ENCODE measurements at places on chromosomes 4 and X.

DNA sequence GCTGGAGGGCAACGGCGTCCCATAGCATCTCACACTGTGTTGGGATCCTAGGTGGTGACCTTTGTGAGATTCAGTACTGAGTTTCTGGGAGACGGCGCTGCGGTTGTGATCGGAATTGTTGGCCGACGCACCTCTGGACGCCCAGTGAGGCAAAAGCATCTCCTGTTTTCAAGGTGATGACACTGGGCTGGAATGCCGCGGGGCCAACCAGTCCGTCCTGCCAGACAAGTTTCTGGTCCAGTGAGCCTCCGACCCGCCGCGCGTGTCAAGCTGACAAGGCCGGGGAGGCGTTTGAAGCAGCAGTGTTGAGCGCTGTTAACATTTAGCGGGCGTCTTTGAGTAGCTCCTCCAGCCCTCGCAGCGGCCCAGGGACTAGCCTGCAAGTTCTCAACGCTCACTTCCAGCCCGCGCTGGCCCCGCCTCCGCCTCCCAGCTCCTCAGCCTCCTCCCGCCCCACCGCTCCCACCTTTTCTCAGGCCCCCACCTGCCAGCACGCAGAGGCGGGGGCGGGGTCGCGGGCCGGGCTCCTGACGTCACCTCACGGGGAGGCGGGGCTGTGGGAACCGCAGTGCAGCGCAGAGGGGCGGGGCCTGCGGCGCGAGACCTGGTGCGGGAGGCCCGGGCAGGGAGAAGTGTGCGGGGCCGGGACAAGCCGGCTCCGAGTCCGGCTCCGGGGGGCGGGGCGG is 482 bp upstream of the CDS1 start:
- peak; percentile 25 for DNase-seq

- no peak for DNase-seq
These were observed 178.8 kb downstream of the SNCA start for GRCh38 chr4:89657931-89658700.

DNA sequence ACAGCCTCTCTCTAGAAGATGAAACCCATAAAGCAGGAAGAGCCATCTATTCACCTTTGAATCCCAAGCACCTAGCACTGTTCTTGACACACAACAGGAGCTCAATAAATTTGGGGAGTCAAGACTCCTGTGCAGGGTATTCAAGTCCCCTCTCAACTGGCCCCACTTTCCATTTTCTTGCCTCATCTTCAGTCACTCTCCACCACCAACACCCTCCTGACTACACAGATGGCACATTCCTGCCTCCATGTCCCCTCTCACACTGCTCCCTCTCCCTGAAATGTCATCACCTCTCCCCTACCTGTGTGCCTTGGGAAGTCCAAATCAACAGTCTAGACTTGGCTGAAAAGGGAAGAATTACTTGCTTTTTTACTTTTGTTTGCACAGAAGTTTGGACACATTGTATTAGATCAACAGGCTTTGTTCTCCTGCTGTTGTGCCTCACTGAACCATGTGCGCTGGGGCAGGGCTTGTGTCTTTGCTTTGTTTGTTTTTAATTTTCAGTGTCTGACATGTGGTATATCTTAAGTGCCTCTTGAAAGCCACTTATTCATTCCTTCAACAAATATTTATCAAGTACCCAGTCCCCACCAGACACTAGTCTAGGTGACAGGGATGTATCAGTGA is 85.1 kb downstream of the APBB2 start:
- no peak for DNase-seq

DNA sequence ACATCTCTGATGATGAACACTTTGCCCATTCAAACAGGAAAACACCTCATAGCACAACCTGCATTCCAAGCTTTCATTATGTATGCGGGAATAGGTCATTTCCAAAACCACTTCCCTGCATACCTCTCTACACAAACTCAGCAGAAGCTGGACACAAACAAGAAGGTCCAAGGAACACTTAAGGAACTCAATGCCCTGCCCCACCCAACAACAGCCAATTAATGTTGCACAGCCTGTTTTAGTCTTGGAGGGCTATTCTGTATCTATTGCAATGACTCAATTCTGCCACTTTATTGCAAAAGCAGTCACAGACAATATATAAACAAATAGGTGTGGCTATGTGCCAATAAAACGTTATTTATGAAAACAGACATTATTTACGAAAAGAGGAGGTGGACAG is 16.7 kb downstream of the OPHN1 start:
- no peak for DNase-seq

- DNase-seq, result no peak
These were observed 124.0 kb upstream of the CLNK start for GRCh38 chr4:10808591-10808990.

GRCh38 chrX:27660878-27661277 is 70.7 kb downstream of the DCAF8L2 start:
- no peak for DNase-seq

DNA sequence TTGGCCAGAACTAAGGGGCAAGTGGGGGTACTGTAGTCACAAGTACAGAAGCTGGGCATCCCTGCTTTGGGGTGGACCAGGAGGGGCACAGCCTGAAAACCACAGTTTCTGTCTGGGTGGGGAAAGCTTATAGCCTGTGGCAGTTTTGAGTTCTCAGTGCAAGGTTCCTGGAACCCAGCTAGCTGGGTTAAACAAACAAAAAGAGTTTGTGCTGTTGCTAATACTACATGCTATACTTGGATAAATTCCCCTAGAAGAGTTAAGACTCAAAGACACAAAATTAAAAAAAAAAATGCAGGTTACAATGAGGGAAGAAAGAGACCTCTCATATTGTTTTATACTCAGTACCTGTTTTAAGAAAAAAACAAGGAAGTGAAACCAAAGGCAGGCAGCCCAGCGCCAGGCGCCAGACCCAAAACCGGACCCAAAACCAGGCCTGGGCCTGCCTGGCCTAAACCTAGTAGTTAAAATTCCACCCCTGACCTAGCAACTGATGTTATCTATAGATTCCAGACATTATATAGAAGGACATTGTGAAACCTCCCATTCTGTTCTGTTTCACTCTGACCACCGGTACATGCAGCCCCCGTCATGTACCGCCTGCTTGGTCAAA is 50.8 kb downstream of the SLC2A9 start:
- no peak for DNase-seq

DNA sequence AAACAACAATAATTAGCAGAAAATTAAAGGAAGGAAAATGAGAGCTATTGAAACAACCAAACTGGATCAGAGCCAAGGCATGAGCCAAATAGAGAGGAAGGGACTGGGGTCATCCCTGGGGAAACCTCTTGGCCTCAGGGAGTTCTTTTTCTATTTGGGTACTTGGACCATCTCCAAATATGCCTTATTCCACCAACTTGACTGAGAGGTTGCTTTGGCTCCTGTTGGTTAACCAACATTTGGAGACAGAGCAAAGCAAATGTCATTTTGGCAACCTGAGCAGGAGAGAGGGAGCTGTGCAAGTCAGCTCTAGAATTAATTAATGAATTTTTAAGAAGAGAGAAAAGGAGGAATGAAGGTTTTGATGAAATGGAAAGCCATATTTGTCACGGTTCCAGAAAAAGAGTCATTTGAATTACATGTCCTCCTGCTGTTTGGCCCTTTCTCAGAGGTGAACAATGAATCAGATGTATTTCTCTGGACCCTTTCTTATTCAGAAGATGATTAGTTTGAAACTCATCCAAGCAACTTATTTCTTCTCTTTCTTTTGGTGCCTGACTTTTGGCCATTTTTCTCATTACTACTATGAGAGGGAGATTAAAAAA is 119.1 kb downstream of the CNKSR2 start:
- no peak for DNase-seq

GRCh38 chr4:117550085-117550484 is 464.7 kb upstream of the TRAM1L1 start:
- no peak for DNase-seq

GRCh38 chrX:78130396-78130795 is 9.1 kb downstream of the TAF9B start:
- DNase-seq, result no peak

DNA sequence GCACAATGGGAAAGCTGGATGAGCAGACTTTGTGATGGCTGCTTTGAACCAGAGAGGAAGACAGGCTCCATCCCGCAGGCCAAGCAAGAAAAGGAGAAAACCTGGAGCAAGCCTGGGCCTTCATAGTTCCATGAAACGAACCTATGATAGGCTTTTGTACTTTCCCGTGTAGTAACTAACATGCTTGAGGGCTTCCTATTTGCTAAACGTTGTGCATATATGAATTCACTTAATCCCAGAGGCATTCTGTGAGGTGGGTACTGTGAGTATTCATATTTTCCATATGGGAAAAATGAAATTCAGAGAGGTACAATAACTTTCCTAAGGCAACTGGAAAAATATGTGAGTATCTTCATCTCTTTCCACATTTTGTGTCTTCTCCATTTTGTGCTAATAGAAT is 13.6 kb upstream of the APBB2 start:
- no peak for DNase-seq

- DNase-seq, result no peak
These were observed 8.9 kb downstream of the PGAM4 start for GRCh38 chrX:77960567-77960966.
